Fibroblast of the aortic adventitia (primary cell): ENCODE measurements at places on chromosomes 16 and 17. TPM values are rescaled to one million over a fixed set of nuclear protein-coding genes. Genes with fewer than 3 reads are reported as not detected.

The LRRC36 gene
- total RNA-seq: not detected in 2 replicates

The MFSD6L gene
- not detected in 2 replicates for total RNA-seq

The ITFG1 gene
- total RNA-seq: 62.4 and 108 TPM in 2 replicates

The P2RX1 gene
- not detected in 2 replicates for total RNA-seq

The NPIPA7 gene
- 2.5 TPM in 1 of 2 replicates, not detected in the other for total RNA-seq

The MPP2 gene
- total RNA-seq: 3.2 and 3.3 TPM in 2 replicates

The BOLA2 gene
- 23.0 and 23.5 TPM in 2 replicates for total RNA-seq

The TPPP3 gene
- 0.74 and 0.99 TPM in 2 replicates for total RNA-seq

The GPR142 gene
- not detected in 2 replicates for total RNA-seq

The PLLP gene
- under 0.01 TPM in 1 of 2 replicates, not detected in the other for total RNA-seq

The JMJD6 gene
- 10.8 and 18.1 TPM in 2 replicates for total RNA-seq

The KRTAP9-8 gene
- total RNA-seq: not detected in 2 replicates

The RNF112 gene
- 0.36 and 2.3 TPM in 2 replicates for total RNA-seq

The HEATR9 gene
- 0.09 TPM in 1 of 2 replicates, not detected in the other for total RNA-seq

The LMF1 gene
- total RNA-seq: 11.9 and 29.4 TPM in 2 replicates

The SHISA9 gene
- not detected in 2 replicates for total RNA-seq

The AIPL1 gene
- total RNA-seq: 0.09 TPM in 1 of 2 replicates, not detected in the other

The SCN4A gene
- 0.18 TPM in 1 of 2 replicates, not detected in the other for total RNA-seq

The ALDH3A1 gene
- total RNA-seq: 0.54 TPM in 1 of 2 replicates, not detected in the other

The MIF4GD gene
- 3.8 and 9.9 TPM in 2 replicates for total RNA-seq

The SLC9A5 gene
- 0.65 and 1.4 TPM in 2 replicates for total RNA-seq

The GAST gene
- not detected in 2 replicates for total RNA-seq

The PNMT gene
- total RNA-seq: not detected in 2 replicates

The CLEC18C gene
- 0.09 and 0.90 TPM in 2 replicates for total RNA-seq

The GRIN2C gene
- total RNA-seq: under 0.01 TPM in 1 of 2 replicates, not detected in the other

The LLGL2 gene
- total RNA-seq: 0.09 TPM in 1 of 2 replicates, not detected in the other

The KRT27 gene
- not detected in 2 replicates for total RNA-seq

The NHERF2 gene
- total RNA-seq: 11.5 and 26.3 TPM in 2 replicates

The TNFRSF17 gene
- not detected in 2 replicates for total RNA-seq

The NPIPB13 gene
- 0.36 and 1.1 TPM in 2 replicates for total RNA-seq

The ZNF785 gene
- 8.1 and 8.3 TPM in 2 replicates for total RNA-seq

The TMEM114 gene
- total RNA-seq: not detected in 2 replicates

The TSPOAP1 gene
- total RNA-seq: 0.18 and 1.1 TPM in 2 replicates

The SLC13A5 gene
- not detected in 2 replicates for total RNA-seq

The CDH11 gene
- 397 and 695 TPM in 2 replicates for total RNA-seq

The HSF5 gene
- total RNA-seq: 0.16 TPM in 1 of 2 replicates, not detected in the other

The RTN4RL1 gene
- 0.27 and 0.90 TPM in 2 replicates for total RNA-seq

The ZNF652 gene
- total RNA-seq: 25.6 and 27.7 TPM in 2 replicates

The MT4 gene
- total RNA-seq: not detected in 2 replicates

The MYH8 gene
- not detected in 2 replicates for total RNA-seq

The GNPTG gene
- 36.3 and 80.4 TPM in 2 replicates for total RNA-seq

The FBXW10 gene
- total RNA-seq: under 0.01 TPM in 1 of 2 replicates, not detected in the other

The TAT gene
- not detected in 2 replicates for total RNA-seq

The SPAG7 gene
- 29.2 and 59.5 TPM in 2 replicates for total RNA-seq

The KRT15 gene
- 0.63 TPM in 1 of 2 replicates, not detected in the other for total RNA-seq

The ARL17B gene
- total RNA-seq: 7.4 and 11.6 TPM in 2 replicates

The KRT14 gene
- total RNA-seq: 0.82 and 1.3 TPM in 2 replicates

The CDH8 gene
- 1.6 TPM in 1 of 2 replicates, not detected in the other for total RNA-seq

The EFCAB5 gene
- total RNA-seq: 0.36 and 1.3 TPM in 2 replicates

The GGT6 gene
- not detected in 2 replicates for total RNA-seq

The GAS7 gene
- 7.0 and 22.2 TPM in 2 replicates for total RNA-seq

The NEK8 gene
- total RNA-seq: 4.9 and 6.8 TPM in 2 replicates

The SCNN1G gene
- total RNA-seq: not detected in 2 replicates

The CES1 gene
- 0.09 TPM in 1 of 2 replicates, not detected in the other for total RNA-seq

The SMIM22 gene
- total RNA-seq: not detected in 2 replicates

The ITGAD gene
- not detected in 2 replicates for total RNA-seq

The CA5A gene
- total RNA-seq: not detected in 2 replicates

The SOX9 gene
- total RNA-seq: 2.1 and 2.4 TPM in 2 replicates
